Esophagus muscularis mucosa (tissue), 4 donors: ENCODE measurements at places on chromosomes 13 and 19. TPM values are rescaled to one million over a fixed set of nuclear protein-coding genes. Genes with fewer than 3 reads are reported as not detected.

Gene CFAP97D2
- not detected for total RNA-seq

- DNase-seq: no peak
Measured at GRCh38 chr19:4971424-4971793, 2.5 kb downstream of the KDM4B start.

DNA sequence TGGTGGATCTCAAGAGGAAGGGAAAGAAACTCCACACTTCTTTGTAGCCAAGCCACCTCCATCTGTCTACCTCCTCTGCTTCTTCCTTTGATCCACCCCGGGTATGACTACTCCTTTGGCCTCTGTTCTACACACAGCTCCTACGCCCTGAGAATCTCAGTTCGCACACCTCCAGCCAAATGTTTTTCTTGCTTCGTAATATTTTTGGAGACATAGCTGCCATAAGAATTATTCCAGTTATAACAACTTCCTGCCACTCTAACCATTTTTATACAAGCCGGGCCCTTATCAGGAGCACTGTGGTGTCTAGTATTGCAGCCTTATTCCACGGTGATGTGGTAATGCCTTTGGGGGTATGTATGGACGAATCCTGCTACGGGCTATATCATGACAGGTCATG is 126.7 kb downstream of the STARD13 start:
- no peak for DNase-seq

Gene IZUMO4
- 5.4 TPM for total RNA-seq

DNA sequence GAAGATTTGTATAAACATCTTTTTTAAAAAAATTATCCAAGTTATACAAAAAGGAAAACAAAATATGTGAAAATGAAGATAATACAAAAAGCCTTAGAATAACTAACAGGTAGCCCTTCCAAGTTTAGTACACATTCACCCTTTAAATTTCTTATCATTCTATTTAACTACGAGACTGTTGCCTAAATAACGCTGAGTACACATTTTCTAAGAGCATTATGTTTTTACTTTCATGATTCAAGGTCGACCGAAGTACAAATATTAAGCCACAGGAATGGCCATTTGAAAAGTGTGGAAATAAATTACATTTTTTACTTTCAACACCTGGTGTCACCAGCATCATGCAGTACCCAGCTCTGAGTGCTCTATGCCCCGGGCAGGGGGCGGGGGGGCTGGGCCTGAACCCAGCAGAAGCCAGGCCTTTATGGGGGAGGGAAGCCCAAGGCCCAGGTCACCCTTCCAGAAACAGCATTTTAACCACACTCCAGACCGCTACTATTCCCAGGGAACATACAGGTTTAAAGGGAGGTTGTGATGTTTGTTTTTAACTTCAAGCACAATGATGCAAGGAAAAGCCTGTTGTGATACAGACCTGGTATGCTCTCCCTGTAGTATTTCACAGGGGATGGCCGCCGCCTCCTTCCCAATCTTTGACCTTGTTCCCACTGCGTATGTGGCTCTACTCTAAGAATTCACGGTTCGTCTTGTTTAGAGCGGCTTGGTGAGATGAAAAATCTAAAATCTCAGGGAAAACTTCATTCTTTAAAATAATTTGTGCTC is 24.0 kb downstream of the GGACT start:
- no peak for DNase-seq

DNA sequence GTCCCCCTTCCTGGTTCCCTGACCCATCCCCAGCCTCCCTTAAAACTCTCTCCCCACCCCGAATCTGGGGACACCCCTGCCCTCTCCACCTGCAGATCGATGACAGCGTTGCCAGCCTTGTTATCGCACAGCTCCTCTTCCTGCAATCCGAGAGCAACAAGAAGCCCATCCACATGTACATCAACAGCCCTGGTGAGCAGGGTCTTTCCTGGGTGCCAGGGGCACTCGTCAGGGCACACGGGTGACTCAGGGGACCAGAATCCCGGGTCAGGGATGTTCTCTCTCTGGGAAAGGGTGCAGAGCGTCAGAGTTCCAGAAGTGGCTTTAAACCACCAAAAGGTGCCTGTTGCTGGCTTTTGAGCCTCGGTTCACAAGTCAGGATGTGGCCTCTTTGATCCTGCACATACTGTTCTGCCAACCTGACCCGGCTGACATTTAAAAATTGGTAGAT is 1.0 kb downstream of the CLPP start:
- no peak for DNase-seq

Gene THSD1
- total RNA-seq: 7.1 TPM
